Renal pelvis (tissue), 12 donors: ENCODE measurements at places on chromosomes 11 and 22. TPM values are rescaled to one million over a fixed set of nuclear protein-coding genes. Genes with fewer than 3 reads are reported as not detected.

Gene PAX6
- polyA plus RNA-seq, result 0.04 TPM

Gene TMPRSS13
- 0.50 TPM for polyA plus RNA-seq

Gene BCR
- polyA plus RNA-seq, result 61.1 TPM

GRCh38 chr11:114610550-114610949 lies 15.0 kb upstream of the NXPE4 start:
- no peak for DNase-seq

- no peak for DNase-seq
Observed at GRCh38 chr11:72421351-72421750, 13.0 kb downstream of the CLPB start.
